ENCODE measurements at places on chromosomes 6 and 20.

DNA sequence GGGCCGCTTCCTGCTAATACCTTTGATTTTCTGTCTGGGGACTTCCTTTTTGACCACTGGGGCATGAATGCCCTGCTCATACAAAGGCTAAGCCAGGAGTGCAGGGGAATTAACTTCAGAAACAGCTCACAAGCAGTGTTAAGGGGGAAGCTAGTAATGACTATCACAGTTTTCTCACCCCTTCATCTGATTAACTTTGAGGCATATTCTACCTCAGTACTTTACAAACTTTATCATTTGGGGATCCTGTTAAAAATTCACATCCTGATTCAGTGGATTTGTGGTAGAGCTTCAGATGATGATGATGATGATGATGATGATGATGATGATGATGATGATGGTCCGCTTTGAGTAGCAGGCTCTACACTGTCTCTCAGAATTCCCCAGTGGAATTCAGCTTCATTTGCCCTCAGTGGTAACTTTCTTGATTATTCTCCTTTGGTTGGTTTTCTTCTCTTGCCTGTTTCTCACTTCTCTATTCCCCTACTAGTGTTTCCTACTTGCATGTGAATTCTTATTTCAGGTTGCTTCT lies 78.4 kb upstream of the TMEM170B start:
- no peak for DNase-seq

DNA sequence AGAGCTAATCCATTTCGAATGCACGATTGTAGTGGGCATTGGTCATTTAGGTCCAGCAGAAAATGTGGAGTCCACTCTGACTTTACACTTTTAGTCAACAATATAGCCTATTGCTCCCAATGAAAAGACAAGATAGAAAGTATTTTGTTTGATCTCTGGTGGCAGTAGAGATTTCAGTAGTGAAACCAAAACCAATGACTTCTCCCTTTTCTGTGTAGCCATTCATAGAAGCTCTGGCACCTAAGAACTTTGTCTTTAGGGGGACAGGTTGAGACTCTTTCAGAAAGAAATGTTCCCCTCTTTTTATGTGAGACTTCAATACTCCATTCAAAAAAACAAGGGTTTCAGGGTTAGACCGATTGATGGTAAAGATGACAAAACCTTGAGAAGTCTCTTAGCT lies 510.8 kb upstream of the POU3F2 start:
- DNase-seq, result no peak

- DNase-seq, result no peak
Observed at GRCh38 chr6:12222405-12223366, 67.5 kb upstream of the EDN1 start.

DNA sequence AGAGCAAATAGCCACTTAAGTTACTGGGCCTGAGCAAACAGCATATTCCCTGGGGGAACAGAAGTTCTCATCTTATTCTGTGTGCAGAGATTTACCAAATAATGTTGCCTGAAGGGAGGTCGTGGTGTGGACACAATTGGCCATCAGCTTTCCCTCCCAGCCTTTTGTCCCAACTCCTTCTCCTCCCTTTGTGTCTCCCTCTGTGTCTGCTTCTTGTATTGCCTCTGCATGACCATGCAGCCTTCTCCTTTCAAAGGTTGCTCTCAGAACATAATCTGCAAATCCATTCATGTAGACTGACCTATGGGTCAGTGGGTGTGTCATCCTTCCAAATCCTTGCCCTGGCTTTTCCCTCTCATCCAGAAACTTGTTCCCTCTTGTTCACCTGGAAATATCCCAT lies 150.3 kb upstream of the INSM1 start:
- DNase-seq, result no peak

DNA sequence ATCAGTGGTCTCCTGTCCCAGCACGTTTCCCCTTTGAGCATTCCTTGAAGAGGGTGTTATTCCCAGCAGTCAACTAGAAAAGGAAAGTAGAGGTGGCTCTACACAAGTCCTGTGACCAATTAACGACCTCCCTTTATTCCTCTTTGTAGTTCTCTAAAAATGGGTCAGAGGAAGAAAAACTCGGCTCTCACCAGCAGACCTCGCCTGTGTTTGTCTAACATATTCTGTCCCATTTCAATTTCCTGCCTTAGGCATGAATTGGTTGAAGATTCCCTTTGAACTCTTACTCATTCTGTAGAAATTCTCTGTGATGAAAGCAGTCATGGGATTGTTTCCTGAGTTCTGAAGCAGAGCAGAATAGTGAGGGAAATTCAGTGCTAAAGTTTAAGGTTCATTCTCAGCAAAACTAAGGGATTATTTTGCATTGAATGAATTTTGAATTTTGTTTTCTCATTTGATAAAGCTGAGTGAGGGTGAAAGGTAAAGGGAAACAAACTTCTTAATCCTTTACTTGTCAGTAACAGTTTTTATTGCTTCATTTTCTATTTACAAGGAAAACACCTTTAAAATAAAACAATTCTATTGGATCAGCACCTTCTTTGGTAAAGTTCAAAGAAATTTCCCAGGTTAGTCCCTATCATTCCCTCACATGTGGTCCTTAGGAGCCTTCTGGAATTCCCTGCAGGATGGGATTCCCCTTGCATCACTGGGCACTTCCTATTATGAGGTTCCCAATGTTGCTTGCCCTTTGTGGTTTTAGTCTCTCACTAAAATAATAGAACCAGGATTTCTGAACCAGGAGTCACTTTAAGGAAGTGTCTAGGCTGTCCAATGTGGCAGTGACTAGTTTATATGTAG lies 105.8 kb downstream of the SLX4IP start:
- DNase-seq, result peak; percentile 9

DNA sequence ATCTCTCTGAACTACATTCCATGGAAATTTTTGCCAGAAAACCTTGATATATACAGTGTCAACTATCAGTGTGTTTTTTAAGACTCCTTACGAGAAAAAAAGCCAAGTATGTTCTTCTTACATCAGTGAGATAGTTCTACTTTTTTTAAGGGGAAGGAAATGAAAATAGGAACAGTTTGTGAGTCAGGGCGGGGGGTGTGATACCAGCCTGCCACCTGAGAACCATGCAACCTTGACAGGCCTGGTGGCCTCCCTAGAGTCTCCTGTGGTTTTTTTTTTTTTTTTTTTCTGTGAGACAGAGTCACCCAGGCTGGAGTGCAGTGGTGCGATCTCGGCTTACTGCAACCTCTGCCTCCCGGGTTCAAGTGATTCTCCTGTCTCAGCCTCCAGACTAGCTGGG lies 96.3 kb upstream of the GCM1 start:
- DNase-seq, result peak; percentile 16

GRCh38 chr20:3661060-3661813 lies 2.0 kb downstream of the GFRA4 start:
- DNase-seq, result no peak

DNA sequence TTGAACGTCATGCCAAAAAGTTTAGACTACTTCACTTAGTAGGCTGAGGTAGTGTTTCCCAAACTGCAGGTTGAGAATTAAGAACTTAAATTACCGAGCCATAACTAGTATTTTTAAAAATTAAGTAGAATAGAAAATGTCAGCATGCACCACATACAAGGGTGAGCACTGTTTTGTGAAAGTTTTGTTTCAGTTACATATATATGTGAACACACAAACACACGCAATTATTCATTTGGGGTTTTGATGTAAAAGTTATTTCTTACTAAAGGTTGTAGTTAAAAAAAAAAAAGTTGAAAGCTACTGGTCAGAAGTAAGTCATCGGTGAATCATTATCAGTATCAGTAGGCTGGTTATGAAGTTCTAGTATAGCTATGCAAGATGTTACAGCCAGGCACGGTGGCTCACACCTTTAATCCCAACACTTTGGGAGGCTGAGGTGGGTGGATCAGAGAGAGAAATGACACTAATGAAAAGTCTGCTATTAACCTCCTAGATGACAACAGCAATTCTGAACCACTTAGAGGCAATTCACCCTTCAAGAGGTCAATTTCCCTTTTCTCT lies 24.1 kb downstream of the FASTKD5 start:
- no peak for DNase-seq

DNA sequence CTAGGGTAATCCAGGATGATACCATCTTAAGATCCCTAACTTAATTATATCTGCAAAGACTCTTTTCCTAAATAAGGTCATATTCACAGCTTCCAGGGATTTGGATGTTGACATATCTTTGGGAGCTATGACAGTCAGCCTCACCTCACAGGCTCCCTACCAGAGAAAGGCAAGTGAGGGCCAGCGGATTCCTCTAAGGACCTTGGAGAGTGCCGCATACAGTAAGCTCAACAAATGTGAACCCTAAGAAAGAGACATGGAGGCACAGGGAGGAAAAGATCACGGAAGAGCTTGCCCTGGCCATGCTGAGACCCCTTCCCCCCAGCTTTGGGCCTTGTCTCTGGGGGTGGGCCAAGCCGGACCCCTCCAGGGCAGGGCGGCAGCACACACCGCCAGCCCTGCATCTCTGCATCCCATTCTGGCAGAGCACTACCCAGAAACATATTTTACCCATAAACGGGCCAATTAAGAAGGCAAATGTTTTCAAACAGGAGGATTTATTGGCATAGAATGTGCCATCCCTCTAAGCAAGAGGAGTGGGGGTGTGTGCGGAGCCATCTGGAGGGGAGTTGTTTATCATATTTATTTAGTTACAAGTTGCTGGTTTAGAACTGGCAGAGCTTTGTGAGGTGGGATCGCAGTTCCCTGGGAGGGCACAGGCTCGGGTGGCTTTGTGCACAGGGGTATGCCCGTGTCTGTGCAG lies 55.4 kb downstream of the CHMP4B start:
- DNase-seq, result no peak

GRCh38 chr6:121436960-121437850 lies 1.8 kb downstream of the GJA1 start:
- peak; percentile 1 for DNase-seq

GRCh38 chr6:73569121-73569520 lies 48.3 kb upstream of the EEF1A1 start:
- DNase-seq, result no peak

DNA sequence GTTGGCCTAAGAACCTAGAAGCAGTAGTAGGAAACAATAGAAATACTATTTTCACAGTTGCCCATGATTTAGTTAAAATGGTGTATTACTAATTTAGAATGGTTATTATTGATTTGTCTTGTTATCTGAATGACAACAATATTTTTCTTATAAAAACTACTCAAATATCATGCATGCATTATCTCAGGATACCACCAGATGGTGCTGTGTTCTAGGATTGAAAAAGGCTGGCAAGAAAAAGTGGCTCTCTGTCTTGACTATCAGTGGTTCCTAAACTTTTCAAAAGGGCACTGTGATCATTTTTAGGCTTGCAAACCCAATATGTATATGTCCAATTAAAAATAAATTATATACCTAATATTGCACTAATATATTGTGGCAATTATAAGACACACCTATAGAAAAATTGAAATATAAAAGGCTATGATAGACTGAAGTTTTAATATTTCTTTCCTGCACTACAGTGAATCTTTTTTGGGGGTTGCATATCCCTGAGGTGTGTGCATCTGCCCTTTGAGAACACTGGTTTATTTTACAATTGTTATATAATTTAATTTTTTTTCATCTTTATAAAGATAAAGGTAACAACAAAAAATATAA lies 131.7 kb upstream of the MLIP start:
- DNase-seq, result peak; percentile 52

- DNase-seq, result no peak
Observed at GRCh38 chr20:58109918-58110635, 118.4 kb downstream of the ANKRD60 start.

DNA sequence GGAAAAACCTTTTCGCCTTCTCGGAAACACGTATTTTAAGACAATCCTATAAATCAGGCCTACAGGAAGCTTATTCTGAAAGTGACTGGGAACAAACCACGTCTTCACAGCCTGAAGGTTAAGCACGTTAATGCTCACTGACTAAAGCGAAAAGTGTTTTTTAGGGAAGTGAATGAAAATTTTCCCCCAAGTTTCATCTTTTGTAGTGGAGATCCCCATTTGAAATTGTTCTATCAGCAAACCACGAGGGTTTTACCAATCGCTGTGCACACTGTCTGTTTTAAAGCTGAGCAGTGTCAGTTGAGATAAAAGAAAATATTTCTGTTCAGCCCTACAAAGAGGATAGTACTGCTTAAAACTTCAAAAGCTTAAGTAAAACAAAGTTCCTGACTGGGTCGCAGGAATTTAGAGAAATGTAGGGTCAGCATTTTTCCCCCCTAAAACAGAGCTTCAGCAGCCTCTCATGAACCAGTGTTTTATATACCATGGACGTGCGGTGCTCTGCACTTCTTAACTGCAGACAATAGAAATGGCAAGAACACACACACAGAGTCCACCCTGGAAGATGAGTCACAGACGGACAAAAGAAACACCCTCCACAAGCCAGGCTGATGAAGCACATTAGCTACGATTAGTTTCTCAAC lies 34.9 kb downstream of the SLC22A23 start:
- no peak for DNase-seq

- no peak for DNase-seq
Observed at GRCh38 chr6:160899671-160900430, 91.7 kb upstream of the MAP3K4 start.

- DNase-seq, result no peak
Observed at GRCh38 chr20:39451386-39451785, 489.2 kb downstream of the DHX35 start.

DNA sequence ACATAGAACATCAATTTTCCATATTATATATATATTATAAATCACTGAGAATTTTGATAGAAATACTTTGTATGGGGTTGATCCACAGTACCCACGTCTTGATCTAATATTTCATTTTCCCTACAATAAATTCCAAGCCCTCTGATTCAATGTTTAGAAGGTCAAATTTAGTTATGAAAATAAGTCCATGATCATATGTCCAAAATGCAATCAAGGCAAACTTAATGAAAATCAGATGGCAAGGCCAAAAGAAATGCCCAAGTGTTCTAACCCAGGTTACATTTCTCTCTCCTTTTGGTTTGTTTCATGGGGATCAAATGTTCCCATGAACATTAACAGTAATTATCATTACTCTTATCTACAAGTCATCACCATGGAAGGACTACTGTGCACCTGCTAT lies 203.8 kb downstream of the KIF16B start:
- DNase-seq, result no peak

GRCh38 chr6:73929405-73929804 lies 233.4 kb downstream of the CD109 start:
- no peak for DNase-seq

- peak; percentile 8 for DNase-seq
Observed at GRCh38 chr20:49100972-49101371, 54.9 kb downstream of the CSE1L start.

DNA sequence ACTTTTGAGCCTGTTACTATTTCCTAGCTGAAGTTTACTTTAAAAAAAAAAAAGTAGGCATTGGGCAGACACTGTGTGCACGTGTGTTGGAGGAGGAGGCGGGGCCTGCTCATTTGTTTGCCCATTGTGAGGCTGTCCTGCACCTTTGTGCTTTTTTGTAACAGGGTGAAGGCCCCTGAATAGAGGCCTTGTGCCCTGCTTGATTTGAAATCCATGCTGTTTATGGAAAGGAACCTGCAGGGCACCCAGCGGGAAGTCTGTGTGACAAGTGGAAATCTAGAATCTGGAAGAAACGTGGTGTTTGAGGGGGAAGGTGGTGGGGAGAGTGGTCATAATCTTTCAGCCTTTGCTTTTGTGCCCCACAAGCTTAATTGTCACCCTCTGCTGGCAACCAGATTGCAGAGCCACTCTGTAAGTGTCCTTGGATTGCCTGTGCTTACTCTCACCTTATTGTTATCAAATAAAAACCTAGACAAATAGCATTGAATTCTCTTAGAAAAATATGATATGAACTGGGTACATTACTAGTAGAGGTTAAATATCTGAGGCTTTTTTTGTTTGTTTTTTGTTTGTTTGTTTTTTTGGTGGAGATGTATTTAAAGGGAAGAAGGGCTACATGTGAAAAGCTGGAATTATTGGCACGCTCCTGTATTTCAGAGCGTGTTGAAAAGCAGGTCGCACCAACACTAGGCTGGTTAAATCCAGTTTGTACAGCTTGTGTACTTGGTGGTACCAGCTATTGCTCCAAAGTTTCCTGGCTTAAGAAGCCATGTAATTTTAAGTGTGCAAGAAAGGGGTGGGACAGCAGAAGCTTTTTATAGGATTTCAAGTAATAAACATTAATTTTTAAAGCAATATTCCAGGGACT lies 156.3 kb downstream of the ARID1B start:
- no peak for DNase-seq
